Hepatocyte (in vitro differentiated cells): ENCODE measurements at places on chromosomes 2 and 18.
A peak's percentile ranks its signal among the peaks of the same experiment; 100 is the strongest.

GRCh38 chr2:219551441-219552381 is 7.9 kb downstream of the TMEM198 start:
- DNase-seq, result peak; percentile 66

GRCh38 chr2:22756276-22757043 is 628.5 kb upstream of the KLHL29 start:
- no peak for DNase-seq

DNA sequence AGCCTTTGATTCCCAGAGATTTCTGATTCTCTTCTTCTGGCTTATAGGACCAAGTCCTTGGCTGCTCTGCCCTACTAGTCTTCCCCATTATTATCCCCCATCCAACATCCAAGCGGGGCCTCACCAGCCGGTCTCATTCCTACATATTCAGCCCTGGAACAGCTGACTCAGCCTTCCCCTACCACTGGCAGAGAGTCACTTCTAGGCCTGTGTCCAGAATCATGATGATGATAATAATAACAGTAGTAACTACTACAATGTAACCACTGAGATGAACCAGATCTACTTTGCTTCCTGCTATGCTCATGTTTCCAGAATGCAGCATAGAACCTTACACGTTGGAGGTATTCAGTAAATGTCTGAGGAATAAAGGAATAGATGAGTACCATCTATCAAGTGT is 295.2 kb downstream of the SRBD1 start:
- peak; percentile 49 for DNase-seq

DNA sequence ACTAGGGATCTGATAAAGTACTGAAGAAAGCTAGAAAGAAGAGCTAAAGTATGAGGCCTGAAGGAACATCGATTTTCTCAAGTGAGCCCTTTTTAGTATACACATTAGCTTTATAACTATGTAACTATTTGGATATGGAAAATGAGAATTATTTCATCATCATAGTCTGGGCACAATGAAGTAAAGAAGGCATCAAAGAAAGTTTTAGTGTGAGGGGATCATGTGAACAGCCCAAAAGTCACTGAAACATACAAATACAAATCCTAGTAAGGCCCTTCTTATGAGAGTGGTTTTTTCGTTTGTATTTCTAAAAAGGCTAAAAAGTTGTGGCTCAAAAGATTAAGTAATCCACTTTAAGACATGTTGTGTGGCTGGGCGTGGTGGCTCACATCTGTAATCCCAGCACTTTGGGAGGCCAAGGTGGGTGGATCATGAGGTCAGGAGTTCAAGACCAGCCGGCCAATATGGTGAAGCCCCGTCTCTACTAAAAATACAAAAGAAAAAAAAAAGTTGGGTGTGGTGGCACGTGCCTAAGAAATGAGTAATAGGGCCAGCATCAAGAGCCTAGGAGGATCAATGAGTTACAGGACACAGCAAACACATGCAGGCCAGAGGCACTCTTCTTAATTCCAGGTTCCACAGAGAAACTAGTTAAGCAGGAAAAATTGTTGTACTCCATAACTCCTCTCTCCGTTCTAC is 61.9 kb downstream of the PUM2 start:
- no peak for DNase-seq

DNA sequence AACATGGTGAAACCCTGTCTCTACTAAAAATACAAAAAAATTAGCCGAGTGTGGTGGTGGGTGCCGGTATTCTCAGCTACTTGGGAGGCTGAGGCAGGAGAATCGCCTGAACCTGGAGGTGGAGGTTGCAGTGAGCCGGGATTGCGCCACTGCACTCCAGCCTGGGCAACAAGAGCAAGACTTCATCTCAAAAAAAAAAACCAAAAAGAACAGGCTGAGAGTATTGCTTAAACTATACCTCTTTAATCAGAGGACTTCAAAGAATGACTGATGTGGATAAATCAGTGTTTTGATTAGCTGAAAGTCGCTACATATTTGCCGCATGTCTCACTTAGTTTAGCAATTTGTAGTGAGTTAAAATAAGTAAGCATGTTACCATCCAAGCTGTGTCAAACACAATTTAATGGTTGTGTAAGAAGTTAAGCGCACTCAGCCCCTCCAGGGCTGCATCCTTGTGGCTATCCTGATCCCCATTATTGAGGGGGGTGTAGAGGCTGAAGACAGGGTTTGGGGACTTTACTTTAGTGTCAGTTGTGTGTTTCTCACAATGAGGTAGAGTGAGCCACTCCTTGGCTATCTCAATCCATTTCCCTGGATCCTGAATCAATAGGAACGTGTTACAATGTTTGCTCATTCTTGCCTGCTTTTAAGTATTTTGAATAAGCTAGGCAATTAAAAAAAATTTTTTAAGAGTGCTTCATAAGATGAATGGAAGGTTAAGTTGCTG is 11.0 kb upstream of the FARP2 start:
- DNase-seq, result no peak

GRCh38 chr2:98833172-98833916 is 102.4 kb upstream of the MGAT4A start:
- no peak for DNase-seq

GRCh38 chr18:25896178-25896780 is 194.1 kb downstream of the SS18 start:
- DNase-seq, result peak; percentile 68

DNA sequence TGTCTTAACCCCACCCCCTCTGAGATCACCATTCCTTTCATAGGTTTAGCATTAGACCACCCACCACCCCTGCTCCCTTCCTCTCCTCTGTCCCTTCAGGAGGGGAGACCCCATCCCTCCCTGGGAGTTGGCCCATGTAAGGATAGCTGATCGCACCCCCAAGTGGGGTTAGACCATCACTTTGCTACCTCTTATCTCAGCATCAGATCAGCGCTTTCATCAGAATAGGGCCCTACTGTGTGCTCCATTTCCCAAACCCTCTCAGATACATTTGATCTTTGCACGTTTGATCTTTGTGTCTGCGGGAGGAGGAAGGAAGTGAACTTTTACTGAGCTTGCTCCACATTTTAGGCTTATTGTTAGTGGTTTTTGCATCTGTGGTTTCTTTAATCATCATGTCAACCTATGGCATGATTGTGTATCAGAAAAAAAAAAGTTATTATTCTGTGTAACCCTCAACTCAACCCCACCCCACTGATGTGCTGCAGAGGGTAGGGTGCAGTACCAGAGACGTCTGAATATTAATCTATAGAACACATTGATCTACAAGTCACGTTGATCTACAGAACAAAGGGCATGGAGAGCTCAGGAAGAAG is 81.2 kb downstream of the PDCL3 start:
- DNase-seq, result no peak

- no peak for DNase-seq
These were observed 148.1 kb downstream of the MBP start for GRCh38 chr18:76984193-76985155.

DNA sequence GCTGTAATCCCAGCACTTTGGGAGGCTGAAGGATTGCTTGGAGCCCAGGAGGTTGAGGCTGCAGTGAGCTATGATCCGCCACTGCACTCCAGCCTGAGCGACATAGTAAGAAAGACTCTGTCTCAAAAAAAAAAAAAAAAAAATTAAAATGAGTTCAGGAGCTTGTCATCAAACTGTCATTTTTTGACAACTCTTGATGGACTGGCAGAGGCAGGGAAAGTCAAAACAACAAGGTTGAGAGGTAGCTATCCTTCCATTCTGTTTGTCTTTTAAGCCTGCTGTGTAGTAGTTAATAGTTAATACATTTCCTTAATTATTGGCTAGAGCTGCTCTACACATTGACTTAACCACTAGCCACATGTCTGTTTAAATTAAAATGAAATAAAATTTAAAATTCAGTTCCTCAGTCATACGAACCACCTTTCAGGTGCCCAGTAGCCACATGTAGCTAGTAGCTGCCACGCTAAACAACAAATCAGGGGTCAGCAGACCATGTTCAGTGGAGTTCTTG is 22.7 kb downstream of the DPYSL5 start:
- no peak for DNase-seq

DNA sequence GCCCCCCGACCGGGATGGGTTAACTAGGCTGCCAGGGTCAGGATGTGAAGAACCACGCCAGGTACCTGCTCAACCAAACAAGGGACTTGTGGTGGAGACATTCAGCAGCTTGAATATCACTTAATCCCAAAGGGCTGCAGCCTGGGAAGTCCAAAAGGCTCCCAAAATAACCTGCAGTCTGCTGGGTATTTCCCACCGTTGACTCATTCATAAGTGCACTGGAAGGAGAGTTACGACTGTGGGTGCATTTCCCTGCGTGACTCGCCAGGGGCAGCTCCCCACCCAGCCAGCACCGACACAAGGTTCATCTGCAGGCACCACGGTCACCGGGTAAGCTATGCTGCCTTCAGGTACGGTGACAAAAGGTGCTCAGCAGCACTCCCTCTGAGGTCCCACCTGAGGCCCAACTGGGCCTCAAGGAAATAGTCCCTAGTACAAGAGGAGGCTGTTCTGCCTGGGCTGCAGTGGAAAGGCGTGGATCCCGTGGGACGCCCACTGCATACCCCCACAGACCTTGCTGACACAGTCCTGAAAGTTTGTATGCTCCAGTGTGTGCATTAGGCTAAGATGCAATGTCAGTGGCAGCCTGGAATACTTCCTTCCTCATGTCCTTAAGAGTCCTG is 86.5 kb downstream of the UXS1 start:
- no peak for DNase-seq

DNA sequence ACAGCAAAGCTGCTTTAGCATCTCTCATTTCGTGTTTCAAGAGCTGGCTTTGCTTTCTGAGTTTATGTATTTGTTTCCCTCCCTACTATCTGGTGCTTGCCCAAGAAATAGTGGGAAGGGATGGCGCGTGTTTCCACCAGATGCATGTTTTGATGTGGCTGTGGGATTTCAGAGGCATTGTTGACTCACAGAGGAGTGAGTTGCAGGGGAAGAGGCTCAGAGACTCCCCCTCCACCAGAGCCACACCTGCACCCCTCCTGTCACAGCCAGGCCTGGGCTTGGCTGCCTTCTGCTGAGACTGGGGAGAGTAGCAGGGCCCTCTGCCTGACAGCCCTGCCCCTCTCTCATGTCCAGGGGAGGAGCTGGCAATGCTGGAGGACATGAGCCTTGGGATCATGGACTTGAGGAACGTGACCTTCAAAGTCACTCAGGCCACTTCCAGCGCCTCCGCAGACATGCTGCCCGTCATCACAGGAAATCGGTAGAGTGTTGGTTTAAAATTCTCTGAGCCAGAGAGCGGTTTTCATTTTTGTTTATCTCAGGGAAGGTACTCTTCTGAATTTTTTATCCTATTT is 42.9 kb downstream of the COA5 start:
- DNase-seq, result no peak

- no peak for DNase-seq
These were observed 241.7 kb upstream of the ID2 start for GRCh38 chr2:8440029-8440778.

DNA sequence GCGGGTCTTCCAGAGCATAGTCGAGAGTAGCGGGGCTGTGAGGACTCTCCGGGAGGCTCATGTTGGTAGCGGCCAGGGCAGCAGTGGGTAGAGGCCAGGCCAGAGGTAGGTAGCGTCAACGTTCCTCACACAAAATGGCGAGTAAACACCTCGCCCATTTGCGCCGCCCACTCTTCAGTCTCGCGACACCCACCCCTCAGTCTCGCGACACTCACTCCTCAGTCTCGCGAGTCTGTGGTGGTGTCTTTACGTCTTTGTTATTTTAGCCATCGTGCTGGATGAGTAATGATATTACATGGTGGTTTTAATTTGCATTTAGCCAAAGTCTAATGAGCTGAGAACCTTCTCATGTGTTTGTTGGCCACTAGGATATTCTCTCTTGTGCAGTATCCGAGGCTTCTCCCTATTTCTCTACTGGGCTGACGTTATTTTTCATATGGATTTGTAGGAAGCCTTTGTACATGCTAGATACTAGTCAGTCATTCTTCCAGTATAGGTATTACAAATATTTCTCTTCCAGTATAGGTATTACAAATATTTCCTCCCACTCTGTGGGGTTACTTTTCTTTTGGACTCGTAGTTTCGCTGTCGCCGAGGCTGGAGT is at the start of gene TSPYL6:
Gene TSPYL6, minus strand, starts transcription at position 139 of the 604 bp plus-strand sequence. Its CDS starts 78 bp downstream, at position 61.
- no peak for DNase-seq

DNA sequence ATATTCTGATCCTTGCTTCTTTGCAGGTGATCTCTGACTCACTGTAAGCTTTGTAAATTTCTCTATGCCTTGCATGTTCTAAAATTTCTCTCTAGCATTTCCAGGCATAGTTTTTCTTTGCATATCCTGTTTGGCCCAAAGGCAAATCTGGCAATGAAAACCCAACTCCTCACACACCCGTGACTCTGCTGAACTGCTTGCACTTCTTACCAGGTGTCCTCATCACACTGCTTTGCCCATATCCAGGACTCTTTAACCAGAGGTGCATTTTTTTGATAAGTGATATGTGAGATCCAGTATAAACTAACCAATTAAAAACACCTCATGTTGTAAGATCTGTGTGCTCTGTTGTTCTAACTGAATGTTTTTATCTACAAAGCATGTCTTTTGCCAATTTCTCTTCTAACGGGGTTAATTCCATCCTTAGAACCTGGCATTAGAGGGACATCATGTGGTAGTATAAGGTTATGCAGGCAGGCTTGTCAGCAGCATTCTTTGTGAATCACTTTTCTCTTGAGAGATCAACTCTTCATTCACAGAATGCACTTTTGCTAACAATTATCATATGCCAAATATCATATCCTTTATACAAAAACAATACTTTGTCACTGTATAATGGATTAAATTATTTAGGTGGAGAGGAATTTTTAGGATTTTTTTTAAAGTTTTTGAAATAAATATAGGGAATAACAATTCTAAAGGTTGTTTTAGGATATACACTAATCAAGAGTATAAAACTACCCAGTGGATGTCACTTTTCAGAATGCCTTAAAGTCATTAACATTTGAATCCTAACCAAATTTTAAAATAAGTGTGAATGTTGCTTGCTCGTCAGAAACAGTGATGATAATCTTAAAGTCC is 20.8 kb upstream of the TMX3 start:
- DNase-seq, result peak; percentile 52

- DNase-seq, result peak; percentile 74
These were observed 3.8 kb downstream of the TGIF1 start for GRCh38 chr18:3453540-3454364.

- peak; percentile 56 for DNase-seq
These were observed 229.5 kb upstream of the ZC3H15 start for GRCh38 chr2:186256540-186256939.

- peak; percentile 41 for DNase-seq
These were observed 204.1 kb downstream of the CTIF start for GRCh38 chr18:48742706-48743475.

- DNase-seq, result no peak
These were observed 488.7 kb downstream of the DCDC2C start for GRCh38 chr2:4192119-4192518.
